Transverse colon (tissue), 4 donors: ENCODE measurements at places on chromosomes 6 and 20. TPM values are rescaled to one million over a fixed set of nuclear protein-coding genes. Genes with fewer than 3 reads are reported as not detected.
A peak's percentile ranks its signal among the peaks of the same experiment; 100 is the strongest.

Gene ASIP
- total RNA-seq = not detected

DNA sequence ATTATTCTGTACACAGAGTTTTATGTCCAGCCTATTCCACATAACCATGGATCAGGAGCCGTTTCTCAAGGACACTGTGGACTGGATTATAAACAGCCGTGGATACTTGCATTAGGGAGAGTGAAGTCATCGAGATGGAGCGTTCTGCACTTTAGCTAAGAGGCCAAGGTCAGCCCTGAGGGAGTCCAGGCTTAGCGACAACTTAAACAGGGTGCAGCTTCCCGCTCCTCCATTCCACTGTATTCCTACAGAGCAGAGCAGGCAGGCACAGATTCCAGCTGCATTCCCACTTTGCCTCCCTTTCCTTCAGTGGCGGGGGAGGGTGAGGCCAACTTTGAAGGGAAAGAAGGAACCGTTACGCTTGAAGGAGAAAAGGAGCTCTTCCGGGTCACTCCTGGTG lies 59.5 kb downstream of the RAMACL start:
- DNase-seq = no peak

DNA sequence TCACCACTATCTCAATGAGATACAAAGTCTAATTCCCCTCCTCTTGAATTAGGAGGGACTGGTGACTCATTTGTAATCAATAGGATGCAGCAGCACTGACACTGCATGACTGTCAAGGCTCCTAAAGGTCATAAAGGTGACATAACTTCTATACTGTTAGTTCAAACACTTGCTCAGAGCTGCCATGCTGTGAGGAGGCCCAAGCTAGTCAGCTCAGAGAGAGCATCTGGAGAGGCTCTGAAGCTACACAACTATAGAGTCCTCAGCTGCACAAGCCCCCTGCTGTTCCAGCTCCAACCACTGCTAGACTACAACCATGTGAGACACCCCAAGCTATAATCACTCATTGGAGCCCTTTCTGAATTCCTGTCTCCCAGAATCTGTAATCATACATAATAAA lies 17.0 kb upstream of the HEY2 start:
- DNase-seq = no peak

Gene LY6G6D
- not detected for total RNA-seq

DNA sequence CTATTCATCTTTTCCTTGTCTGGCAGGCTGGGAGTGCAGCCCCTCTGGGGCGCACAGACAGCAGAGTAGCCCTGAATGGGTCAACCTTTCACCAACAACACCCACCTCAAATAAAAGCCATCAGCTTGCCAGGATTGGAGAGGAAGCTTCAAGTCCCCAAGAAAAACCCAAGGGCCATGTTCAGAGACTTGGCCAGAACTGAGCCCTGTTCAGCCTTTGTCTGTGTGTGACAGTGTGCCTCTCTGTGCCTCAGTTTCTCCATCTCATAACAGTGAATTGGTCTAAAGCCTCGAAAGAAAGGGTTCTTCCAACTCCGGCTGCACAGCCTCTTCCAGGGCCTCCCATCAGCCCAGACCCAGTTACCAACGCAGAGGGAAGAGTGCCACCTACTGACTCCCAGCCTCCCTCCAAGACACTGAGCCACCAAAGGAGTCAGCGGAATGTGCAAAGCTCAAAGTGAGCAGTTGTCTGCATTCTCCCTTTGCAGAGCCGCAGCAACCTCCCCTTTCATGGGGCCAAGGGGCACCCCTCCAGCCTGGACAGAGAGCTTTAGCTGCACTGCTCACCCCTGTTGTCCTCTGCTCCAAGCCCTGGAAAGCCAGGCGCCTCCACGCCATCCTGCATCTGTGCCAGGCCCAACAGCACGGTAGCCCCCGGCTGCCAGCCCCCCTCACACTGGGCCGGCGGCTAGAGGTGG lies 82.7 kb upstream of the TOP1 start:
- peak; percentile 41 for DNase-seq

Gene PDYN
- total RNA-seq = not detected

GRCh38 chr6:157133856-157134255 lies 189.5 kb downstream of the TMEM242 start:
- DNase-seq = no peak

DNA sequence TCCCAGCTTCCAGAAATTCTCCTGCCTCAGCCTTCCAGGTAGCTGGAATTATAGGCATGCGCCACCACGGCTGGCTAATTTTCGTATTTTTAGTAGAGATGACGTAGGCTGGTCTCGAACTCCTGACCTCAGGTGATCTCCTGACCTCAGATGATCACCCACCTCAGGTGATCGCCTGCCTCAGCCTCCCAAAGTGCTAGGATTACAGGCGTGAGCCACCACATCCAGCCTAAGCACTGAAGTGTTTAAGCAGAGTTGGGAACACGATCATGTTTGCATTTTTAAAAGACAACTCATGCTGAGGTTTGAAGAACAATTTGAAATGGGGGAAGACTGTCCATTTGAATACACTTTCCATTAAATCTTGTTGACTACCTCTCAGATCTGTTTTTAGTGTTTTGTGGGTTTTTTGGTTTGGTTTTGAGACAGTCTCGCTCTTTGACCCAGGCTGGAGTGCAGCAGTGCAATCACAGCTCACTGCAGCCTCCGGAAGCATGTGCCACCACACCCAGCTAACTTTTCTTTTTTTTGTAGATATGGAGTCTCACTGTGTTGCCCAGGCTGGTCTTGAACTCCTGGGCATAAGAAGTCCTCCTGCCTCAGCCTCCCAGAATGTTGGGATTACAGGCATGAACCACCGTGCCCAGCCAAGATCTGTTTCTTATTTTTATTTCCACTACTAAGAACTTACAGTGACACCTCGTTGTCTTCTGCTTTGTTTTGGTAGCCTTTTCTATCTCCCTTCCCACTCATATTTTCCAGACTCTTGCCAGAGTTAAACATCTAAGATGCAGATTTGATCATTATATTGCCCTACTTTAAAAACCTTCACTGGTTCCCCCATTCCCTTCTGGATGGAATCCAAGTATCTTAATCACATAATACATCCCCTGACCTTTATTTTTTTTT lies 5.5 kb downstream of the CASP8AP2 start:
- no peak for DNase-seq

Gene ENPP4
- 14.3 TPM for total RNA-seq

DNA sequence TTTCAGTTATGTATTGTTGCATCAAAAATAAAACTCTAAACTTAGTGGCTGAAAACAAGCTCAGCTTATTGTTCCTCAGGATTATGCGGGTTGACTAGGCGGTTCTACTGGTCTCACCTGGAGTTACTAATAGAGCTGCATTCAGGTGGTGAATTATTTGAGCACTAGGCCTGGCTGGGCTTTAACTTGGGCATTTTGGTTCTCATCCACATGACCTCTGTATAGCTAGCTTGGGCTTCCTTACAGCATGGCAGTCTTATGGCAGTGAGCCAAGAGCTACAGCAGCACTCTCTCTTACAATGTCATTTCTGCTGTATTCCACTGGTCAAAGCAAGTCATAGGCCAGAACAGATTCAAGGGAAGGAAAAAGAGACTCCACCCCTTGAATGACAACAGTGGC lies 1.6 kb downstream of the PGBD1 start:
- no peak for DNase-seq

GRCh38 chr6:138025528-138025978 lies 81.7 kb downstream of the PERP start:
- DNase-seq = no peak
